ENCODE measurements at places on chromosomes 11 and 22.

DNA sequence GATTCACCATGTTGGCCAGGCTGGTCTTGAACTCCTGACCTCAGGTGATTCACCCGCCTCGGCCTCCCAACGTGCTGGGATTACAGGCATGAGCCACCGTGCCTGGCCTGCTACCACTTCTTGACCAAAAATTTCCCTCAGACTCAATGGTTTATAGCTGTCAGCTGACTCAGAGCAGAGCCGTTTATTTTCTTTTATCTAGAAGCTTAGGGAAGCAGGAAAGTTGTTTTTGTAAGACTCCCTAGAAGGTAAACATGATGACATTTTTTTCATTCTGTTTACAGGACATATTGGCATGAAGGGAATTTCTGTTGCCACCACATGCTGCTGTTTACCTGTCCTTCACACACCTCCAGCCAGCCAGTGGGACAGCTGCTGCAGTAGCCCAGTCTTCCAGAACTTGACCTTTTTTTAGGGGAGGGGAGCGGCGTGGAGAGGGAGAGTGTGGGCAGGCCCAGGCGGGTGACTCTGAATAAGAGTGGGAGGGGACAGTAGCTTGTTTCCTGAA is 56.1 kb upstream of the PTPRJ start:
- DNase-seq: no peak
- H3K4me3 ChIP-seq: no peak overlapping the region
- no peak overlapping the region for H3K27ac ChIP-seq
- peaks cover 11% of the 10 kb centered on the region for H3K4me1 ChIP-seq

DNA sequence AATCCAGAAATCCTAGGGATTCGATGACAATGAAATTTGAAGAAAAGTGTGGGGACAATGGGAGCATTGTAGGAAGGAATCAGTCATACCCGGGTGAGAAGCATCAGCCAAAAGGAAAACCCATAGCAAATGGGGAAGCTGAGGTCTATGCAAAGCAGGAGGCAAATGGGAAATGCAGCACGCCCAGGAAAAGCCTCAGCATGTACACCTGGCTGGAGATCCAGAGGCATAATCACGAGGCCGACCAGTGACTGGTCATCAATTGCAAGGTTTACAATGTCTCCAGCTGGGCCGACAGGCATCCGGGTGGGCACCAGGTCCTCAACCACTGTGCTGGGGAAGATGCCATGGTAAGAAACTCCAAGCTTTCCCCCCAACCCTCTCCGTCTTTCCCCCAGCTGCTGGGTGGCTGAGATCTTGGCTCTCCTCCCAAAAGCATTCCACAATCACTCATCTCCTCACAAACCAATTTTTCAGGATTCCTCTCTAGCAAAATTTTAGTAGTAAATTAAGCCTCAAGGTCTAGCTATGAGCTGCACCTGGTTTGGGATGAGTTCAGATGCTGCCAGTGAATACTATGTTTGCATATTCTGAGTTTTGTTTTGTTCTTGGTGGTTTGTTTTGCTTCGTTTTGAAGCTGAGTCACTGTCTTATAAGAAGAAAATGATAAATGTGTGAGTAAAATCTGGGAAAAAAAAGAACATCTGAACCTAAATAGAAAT is 98.0 kb upstream of the OR5AK2 start:
- no peaks in the 10 kb centered on the region for H3K4me1 ChIP-seq
- H3K36me3 ChIP-seq: no peaks in the 10 kb centered on the region
- H3K4me3 ChIP-seq: no peak overlapping the region
- DNase-seq: no peak
- no peaks in the 10 kb centered on the region for H3K27me3 ChIP-seq
- H3K27ac ChIP-seq: no peak overlapping the region

DNA sequence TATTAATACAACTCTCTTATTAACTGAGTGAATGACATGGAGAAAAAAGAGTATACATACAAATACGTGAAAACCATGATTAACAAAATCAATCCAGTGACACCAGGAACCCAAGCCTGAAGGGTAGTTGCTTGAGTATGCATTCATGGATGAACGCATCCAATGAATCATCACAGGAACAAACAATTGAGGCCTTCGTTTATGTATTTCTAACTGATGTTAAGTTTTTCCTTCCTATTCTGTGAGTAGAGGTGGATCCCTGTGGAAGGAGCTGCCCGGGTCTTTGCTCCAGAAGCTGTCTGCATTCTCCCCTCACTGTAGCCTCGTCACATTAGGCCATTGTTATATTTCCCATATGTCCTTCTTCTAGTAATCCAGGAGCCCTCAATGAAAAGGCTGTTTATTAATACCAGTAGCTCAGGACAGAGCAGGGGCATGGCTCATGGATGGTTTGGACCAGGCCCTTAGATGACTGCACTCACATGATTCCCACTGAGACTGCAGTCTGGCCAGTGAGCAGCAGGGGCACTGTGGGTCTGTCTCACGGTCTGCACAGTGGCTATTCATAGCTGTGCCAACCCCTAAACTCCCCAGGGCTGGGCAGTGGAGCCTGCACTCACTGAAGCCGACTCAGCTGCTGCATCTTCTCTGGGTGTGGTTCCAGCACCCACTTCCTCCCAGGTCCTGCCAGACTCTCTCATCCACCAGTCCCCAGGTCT is 128.1 kb upstream of the TOP3B start:
- no peaks in the 10 kb centered on the region for H3K27me3 ChIP-seq
- H3K4me1 ChIP-seq: no peaks in the 10 kb centered on the region
- no peak overlapping the region for H3K4me3 ChIP-seq
- H3K27ac ChIP-seq: no peak overlapping the region

- H3K27me3 ChIP-seq: no peaks in the 10 kb centered on the region
- DNase-seq: no peak
- no peaks in the 10 kb centered on the region for H3K4me1 ChIP-seq
- no peak overlapping the region for H3K27ac ChIP-seq
- H3K4me3 ChIP-seq: no peak overlapping the region
- H3K36me3 ChIP-seq: no peaks in the 10 kb centered on the region
Measured at GRCh38 chr11:128852327-128853023, 14.6 kb downstream of the KCNJ1 start.

DNA sequence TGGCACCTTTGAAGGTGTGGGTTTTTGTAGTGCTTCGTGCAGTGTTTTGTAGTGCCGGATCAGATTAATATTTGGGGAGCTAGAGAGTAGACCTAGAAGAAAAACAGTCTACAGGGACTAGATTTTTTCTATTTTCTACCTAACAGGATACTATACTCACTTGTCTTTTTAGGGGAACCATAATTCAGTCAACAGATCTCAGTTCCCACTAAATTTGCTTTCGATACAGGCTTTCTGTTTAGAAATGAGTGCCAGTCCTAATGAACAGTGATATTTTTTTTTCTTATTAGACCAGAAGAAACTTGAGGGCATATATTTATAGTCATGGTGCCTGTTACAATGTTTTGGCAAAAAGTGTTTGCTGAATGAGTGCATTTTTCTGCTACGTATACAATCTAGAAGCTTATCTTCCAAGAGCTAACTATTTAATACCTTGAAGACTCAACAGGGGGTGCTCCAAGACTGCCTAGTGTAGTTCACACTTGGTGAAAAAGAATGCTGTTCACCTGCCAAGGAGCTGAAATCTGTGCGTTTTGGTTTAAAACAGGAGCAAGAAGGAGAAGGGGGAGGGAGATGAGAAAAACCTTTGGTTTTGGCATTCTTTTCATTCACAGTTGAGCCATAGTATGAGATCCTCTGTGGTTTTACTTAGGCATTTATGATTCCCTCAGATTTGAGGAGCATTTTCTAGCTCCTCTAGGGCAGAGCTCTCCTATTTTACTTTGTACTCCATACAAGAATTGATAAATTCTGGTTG is 44.9 kb upstream of the VSTM5 start:
- no peaks in the 10 kb centered on the region for H3K36me3 ChIP-seq
- no peak for DNase-seq
- no peak overlapping the region for H3K4me3 ChIP-seq
- H3K4me1 ChIP-seq: no peaks in the 10 kb centered on the region
- H3K27ac ChIP-seq: no peak overlapping the region

DNA sequence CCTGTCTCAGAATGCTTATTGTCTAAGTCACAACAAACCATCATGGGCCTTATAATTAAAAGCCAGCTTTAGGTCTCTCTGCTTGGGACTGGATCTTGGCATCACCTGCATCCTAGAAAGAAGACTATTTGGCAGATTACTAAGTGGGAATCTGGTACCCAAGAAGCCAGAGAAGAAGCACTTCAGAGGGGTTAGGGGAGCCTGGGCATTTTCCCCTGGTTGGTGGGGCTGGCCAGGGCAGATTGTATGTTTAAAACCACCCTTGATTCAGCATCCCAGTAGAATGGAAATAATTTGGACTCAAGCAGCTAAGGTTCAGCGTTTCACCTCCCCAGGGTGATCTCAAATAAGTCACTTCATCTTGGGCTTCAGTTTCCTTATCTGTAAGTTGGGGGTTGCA is 193.7 kb downstream of the MIAT start:
- no peak for DNase-seq
- H3K4me3 ChIP-seq: no peak overlapping the region
- H3K4me1 ChIP-seq: no peaks in the 10 kb centered on the region
- H3K27me3 ChIP-seq: no peaks in the 10 kb centered on the region
- H3K36me3 ChIP-seq: no peaks in the 10 kb centered on the region

- no peaks in the 10 kb centered on the region for H3K36me3 ChIP-seq
- H3K27me3 ChIP-seq: peaks cover 3% of the 10 kb centered on the region
- no peak overlapping the region for H3K4me3 ChIP-seq
- no peaks in the 10 kb centered on the region for H3K4me1 ChIP-seq
Measured at GRCh38 chr11:117565709-117566108, 231.3 kb downstream of the DSCAML1 start.

DNA sequence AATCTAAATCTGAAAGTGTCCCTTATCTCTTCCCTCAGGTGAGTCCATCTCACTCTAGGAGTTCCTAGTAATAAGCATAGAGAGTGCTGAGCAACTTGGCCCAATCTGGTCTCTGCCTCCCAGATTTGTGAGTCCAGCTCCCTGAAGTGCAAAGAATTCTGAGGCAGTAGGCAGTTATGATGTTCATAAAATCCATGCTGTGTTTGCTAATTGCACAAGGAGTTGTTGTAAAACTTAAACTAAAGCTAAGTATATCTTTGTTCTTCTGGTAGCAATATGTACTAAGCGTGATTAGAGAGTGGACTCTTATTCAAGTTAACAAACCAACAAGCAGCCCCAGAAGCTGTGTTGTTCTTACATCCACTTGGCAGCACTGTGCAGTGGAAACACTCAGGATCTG is 7.6 kb upstream of the PTH start:
- no peak overlapping the region for H3K4me3 ChIP-seq
- DNase-seq: no peak
- H3K36me3 ChIP-seq: no peaks in the 10 kb centered on the region
- H3K4me1 ChIP-seq: no peaks in the 10 kb centered on the region
- H3K27ac ChIP-seq: no peak overlapping the region
